B cell (primary cell): ENCODE measurements at places on chromosomes 12 and 14. TPM values are rescaled to one million over a fixed set of nuclear protein-coding genes. Genes with fewer than 3 reads are reported as not detected.

Gene FAM186B
- total RNA-seq: 0.47 and 0.70 TPM in 2 replicates

Gene FRS2
- total RNA-seq: 29.5 and 33.7 TPM in 2 replicates

Gene SLC38A4
- total RNA-seq: not detected in 2 replicates

Gene RPL6
- total RNA-seq: 1,537 and 1,621 TPM in 2 replicates

Gene TMEM119
- 0.25 TPM in 1 of 2 replicates, not detected in the other for total RNA-seq

Gene FBXL14
- 33.9 and 37.3 TPM in 2 replicates for total RNA-seq

Gene SIRT4
- total RNA-seq: 2.5 and 4.8 TPM in 2 replicates

Gene SLC6A15
- 0.29 and 0.39 TPM in 2 replicates for total RNA-seq

Gene CCDC92
- total RNA-seq: 33.6 and 36.2 TPM in 2 replicates

Gene LRP1-AS
- not detected in 2 replicates for total RNA-seq

Gene RNASE2
- total RNA-seq: not detected in 2 replicates

Gene ACOT6
- not detected in 2 replicates for total RNA-seq

Gene CYP27B1
- total RNA-seq: 0.79 and 1.1 TPM in 2 replicates

Gene ADAMTS20
- not detected in 2 replicates for total RNA-seq

Gene FAM90A1
- total RNA-seq: 0.17 and 0.34 TPM in 2 replicates

Gene RPL41
- 4,341 and 4,738 TPM in 2 replicates for total RNA-seq

Gene BMAL2
- 1.3 and 2.8 TPM in 2 replicates for total RNA-seq

Gene GPR68
- total RNA-seq: 0.34 and 0.53 TPM in 2 replicates

Gene LPAR5
- 59.6 and 60.4 TPM in 2 replicates for total RNA-seq

Gene ARHGAP9
- total RNA-seq: 154 and 161 TPM in 2 replicates

Gene ANKS1B
- not detected in 2 replicates for total RNA-seq

Gene SLC10A1
- total RNA-seq: not detected in 2 replicates

Gene SLC5A8
- total RNA-seq: not detected in 2 replicates

Gene DPF3
- 3.4 and 3.7 TPM in 2 replicates for total RNA-seq

Gene LIN52
- total RNA-seq: 13.1 and 15.5 TPM in 2 replicates

Gene DHRS2
- total RNA-seq: not detected in 2 replicates

Gene YEATS4
- 15.2 and 18.0 TPM in 2 replicates for total RNA-seq

Gene ISCA2
- total RNA-seq: 28.3 and 30.0 TPM in 2 replicates

Gene KRT1
- total RNA-seq: not detected in 2 replicates

Gene LRTM2
- not detected in 2 replicates for total RNA-seq

Gene OAS1
- 45.7 and 48.3 TPM in 2 replicates for total RNA-seq

Gene PDE3A
- not detected in 2 replicates for total RNA-seq

Gene CCDC175
- total RNA-seq: not detected in 2 replicates

Gene CLEC4D
- not detected in 2 replicates for total RNA-seq

Gene LMO3
- total RNA-seq: not detected in 2 replicates

Gene CLEC1B
- not detected in 2 replicates for total RNA-seq

Gene TOMM20L
- 0.70 and 1.3 TPM in 2 replicates for total RNA-seq

Gene RHOJ
- total RNA-seq: not detected in 2 replicates
